ENCODE measurements at places on chromosomes 1 and 21.

- no peak for DNase-seq
Observed at GRCh38 chr1:214499732-214500131, 51.7 kb downstream of the PTPN14 start.

- DNase-seq = peak; percentile 69
Observed at GRCh38 chr1:84698151-84699110, 8.2 kb upstream of the SSX2IP start.

GRCh38 chr1:115539736-115540135 lies 102.0 kb upstream of the VANGL1 start:
- no peak for DNase-seq

GRCh38 chr1:8182034-8182761 lies 135.7 kb upstream of the SLC45A1 start:
- peak; percentile 51 for DNase-seq

DNA sequence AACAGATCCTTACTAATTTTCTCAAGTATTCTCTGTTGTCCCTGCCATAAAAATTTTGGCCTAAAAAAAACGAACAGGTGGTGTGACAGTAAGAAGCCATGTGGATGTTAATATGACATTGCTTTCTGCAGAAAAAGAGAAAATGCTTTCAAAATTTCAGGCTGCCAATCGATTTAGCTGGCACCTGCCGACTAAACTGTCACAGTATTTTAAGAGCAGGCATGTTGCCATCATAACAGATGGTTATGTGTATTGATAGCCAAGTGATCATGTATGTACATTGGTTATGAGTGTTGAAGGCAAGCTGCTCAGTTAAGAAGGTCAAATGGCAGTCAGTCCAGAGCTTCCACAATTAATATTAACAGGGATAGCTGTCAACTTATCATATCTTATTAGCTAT lies 1017.0 kb downstream of the MRPL39 start:
- DNase-seq = no peak

DNA sequence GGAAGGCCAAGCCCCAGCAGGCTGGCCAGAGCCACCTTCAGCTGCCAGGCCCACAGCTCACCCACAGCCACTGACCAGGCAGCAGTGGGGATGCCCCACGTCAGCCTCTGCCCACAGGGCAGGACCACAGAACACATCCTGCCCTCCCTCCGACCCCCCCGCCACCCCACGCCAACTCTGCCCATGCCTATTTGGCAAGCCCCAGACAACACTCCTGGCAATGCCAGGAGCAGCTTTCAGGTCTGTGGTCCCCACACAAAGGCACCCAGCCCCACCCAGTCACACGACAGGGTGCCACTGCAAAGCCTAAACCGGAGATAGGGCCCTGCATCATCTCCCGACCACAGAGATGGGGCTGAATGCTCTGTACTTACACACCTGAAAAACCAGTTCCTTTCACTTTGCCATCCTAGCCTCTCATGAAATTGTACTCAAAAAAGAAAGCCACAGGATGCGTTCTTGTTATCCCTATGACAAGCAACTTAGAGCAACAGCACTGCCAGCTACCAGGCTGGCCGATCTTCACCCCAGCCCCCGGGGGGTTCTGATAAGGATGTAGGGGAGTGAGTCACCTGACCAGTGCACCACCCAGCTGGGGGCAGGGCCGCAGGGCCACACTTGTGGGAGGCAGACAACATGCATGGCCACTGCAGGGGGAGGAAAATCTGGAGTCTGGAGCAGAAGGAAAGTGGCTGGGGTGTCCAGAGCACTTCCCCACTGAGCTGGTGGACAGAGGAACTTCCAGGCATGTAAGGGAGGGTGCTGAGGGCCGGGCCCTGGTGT lies 36.2 kb downstream of the UBE2G2 start:
- DNase-seq = no peak

DNA sequence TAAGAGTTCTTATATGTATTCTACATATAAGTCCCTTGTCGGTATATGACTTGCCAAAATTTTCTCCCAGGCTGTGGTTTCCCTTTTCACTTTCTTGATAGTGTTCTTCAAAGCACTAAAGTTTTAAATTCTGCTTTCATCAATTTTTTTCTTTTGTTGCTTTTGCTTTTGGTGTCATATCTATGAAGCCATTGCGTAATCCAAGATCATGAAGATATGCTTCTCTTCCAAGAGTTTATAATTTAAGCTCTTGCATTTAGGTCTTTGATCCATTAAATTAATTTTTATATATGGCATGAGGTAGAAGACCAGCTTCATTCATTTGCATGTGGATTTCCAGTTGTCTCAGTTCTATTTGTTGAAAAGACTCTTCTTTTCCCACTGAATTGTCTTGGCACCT lies 22.2 kb downstream of the DESI2 start:
- no peak for DNase-seq

DNA sequence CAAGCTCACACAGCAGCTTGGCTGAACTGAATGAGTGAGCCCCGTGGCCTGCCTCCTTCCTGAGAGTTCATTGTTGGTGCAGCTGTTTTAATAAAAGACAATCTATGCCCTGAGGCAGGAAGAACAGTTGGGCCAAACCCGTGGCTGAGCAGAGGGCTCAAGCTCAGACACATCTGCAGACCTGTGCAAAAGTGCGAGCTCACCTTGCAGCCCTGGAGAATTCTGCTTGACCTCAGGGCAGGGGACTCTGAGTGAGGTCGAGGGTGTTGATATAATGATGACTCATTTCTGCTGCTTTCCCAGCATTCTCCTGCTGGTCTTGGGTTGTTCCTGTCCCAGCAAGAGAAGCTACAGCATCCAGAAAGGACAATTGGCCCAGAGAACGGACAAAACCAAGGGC lies 61.0 kb downstream of the ATP5PO start:
- DNase-seq = no peak

GRCh38 chr1:202010180-202011015 lies at the start of gene ELF3:
Gene ELF3 (plus strand): TSS chr1:202010587. CDS start chr1:202011137, 550 bp downstream.
- DNase-seq = no peak

- peak; percentile 71 for DNase-seq
Observed at GRCh38 chr1:40711465-40712404, 20.2 kb downstream of the NFYC start.

DNA sequence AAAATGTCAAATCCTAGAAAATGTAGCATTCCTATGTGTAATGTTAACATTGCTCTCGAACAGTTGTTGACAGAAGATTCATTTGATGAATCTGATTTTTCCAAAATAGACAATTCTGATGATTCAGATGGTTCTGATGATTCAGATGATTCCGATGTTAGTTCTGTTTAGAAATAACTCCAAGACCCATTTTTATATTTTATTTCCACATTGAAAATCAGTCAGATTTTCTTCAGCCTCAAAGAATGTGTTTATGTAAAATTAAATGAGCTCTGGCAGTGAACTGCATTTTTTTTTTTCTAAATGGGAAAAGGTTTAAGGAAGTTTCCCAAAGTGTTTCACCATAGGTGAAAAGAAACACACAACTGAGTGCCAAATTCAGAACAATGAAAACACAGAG lies 136.5 kb downstream of the TSEN15 start:
- no peak for DNase-seq

GRCh38 chr1:51203874-51204245 lies 32.2 kb upstream of the RNF11 start:
- no peak for DNase-seq

- DNase-seq = no peak
Observed at GRCh38 chr1:177091040-177091439, 73.5 kb downstream of the ASTN1 start.

DNA sequence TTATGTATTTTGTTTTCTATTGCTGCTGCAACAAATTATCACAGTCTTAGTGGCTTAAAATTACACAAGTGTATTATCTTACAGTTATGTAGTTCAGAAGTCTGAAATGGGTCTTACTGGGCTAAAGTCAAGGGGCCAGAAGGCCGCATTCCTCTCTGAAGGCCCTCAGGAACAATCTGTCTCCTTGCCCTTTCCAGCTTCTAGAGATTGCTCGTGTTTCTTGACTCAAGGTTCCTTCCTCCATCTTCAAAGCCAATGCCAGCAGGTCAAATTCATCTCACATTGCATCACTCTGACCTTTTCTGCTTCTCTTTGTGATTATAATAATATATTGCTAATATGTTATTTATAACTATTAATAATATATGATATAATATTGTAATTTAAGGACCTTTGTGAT lies 97.1 kb downstream of the DIRAS3 start:
- DNase-seq = no peak

DNA sequence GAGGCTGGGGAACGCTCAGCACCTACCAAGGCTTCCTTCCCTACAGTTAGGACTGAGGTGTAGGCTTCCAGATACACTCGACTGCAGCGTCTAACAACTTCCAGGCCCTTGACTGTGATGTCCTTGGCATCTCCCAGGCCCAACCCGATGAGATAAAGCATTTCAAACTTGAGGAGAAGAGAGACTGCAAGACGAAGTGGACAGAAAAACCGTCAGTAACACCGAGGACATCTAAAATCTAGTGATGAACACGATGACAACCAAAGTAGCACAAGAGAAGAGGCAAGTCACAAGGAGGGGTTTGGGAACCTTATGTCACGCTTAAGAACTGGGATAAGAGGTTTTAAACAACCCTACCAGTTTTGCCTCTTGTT lies 314 bp downstream of the DPH5 start:
- DNase-seq = peak; percentile 16

DNA sequence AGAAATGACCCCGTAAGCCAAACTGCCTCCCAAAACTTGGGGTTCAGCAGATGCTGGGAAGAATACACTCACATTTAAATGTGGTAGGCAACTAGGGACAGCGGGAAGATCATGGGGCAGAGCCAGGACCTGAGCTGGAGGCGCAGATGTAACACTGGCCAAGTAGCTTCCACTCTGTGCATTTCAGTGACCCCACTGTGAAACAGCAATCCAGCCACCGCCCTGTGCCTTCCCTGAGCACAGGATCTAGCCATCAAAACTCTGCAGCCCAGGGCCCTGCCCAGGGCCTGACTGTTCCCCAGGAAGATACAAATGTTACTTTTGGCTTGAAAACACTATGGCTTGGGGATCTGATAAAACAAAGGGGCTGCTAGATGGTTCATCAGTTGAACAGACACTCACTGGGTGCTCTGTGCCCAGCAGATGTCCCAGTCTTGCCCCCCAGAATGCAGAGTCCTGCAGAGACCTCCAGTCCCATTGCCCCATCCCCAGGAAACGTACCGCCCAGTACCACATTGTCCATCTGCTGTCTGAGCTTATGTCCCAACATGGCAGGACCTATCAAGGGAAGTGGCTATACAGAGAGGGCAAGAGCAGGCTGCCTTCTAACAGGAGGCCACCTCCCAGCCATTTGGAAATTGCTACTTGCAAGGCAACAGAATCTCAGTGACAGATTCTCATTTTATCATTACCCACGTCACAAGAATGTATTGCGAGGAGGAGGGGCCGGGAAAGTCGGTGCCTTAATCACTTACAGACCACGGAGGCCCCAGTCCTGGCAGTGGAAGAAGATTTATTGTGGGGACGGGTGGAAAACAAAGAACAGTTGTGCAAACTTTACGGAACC lies 124.0 kb downstream of the DMRTB1 start:
- no peak for DNase-seq

- DNase-seq = no peak
Observed at GRCh38 chr1:95614197-95614596, 380.2 kb downstream of the RWDD3 start.

- no peak for DNase-seq
Observed at GRCh38 chr1:229148041-229148671, 122.8 kb upstream of the RAB4A start.

DNA sequence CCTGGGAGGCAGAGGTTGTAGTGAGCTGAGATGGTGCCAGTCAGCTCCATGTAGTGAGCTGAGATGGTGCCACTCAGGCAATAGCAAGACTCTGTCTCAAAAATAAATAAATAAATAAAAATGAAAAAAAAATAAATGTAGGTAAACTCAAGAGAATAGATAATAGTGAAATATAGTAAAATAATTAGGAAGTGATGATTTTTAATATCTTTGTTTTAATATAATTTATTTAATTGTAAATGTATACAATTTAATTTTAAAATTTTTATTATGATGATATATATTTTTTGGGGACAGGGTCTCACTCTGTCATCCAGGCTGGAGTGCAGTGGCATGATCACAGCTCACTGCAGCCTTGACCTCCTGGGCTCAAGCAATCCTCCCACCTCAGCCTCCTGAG lies 19.6 kb upstream of the SERINC2 start:
- no peak for DNase-seq

GRCh38 chr1:200345520-200345919 lies 64.3 kb downstream of the ZNF281 start:
- no peak for DNase-seq

GRCh38 chr21:42837421-42838211 lies 41.7 kb downstream of the WDR4 start:
- no peak for DNase-seq

DNA sequence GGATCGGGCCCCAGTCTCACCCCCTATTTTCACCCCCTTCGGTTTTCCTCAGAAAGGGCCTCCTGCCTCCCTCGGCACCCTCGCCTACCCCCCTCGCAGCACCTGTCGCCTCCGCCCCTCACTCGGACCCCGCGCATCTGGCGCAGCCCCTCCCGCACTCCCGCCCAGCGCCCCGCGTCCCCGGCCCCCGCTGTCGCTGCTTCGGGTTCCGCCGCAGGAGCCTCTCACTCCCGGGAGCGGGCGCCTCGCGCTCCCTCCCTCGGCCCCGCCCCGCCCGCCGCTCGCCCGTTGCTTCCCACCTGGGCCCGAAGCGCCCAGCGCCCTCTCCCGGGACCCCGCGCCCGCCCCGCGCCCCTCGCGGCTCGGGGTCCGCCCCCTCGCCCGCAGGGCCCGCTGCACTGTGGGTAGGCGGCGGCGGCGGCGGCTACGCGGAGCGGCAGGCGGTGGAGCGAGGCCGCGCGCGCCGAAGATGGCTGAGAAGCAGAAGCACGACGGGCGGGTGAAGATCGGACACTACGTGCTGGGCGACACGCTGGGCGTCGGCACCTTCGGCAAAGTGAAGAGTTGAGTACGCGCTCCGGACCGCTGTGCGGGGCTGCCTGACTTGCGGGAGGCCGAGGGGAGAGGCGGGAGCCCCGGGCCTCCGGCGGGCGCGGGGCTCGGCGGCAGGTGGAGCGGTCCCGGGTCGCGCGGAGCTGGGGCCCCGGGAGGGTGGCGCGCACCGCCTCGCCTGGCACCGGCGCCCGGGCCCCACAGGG lies at the start of gene PRKAA2:
Gene PRKAA2 (plus strand): TSS at position 396 of the 758 bp plus-strand sequence. CDS start 74 bp downstream, at position 470.
- DNase-seq = peak; percentile 49

DNA sequence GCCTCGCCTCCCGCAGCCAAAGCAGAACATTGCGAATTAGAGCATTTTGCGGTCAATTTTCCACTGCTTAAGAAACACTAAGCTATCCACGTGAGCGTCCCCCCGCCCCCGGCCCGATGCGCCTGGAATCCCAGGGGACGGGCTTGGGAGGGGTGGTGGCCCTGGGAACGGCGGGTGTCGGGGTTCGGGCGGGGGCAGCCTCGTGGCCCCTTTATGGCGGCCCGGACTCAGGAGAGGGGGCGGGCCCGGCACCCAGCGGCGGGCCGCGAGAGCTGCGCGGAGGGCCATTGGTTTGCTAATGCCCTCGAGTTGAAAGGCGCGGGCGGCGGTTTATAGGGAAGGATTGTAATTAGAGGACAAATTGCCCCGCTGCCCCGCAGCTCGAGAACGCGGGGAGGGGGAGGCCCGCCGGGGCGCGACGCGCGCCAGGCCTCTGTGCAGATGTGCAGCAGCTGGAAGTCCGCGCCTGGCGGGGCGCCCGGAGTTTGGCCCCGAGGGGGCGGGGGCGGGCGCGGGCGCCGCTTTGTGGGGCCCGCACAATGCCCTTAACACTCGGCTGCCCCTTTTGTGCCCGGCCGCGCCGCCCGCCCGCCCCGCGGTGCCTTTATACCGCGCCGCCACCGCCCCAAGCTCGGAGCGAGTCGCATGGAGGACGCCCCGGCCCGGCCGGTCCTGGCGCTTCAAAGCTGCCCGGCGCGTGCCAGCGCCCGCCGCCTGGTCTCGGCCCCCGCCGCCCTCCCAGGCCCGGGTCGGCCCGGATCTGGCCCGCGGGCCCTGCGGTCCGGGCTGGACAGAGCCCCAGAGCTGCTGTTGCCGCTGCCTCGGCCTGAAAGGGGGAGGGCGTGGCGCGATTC lies 1.9 kb upstream of the HES3 start:
- DNase-seq = no peak

- DNase-seq = no peak
Observed at GRCh38 chr21:37165586-37165985, 92.5 kb downstream of the TTC3 start.
